ENCODE measurements at places on chromosomes 12 and 14.
A peak's percentile ranks its signal among the peaks of the same experiment; 100 is the strongest.

DNA sequence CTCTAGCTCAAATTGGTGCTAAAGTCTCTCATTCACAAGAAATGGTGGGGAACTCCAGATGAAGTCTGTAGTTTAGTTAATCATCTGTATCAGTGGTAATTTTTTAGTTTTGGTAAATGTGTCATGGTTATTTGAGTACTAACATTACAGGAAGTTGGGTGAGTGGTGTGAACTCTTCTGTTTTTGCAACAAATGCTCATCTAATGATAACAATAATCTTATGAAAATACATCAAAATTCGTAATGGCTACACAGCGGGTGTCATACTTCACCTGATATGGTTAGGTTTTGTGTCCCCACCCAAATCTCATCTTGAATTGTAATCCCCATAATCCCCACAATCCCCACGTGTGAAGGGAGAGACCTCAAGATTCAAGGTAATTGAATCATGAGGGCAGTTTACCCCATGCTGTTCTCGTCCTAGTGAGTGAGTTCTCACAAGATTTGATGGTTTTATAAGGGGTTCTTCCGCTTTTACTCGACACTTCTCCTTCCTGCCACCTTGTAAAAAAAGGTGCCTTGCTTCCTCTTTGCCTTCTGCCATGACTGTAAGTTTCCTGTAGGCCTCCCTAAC is 209.3 kb upstream of the FOXN3 start:
- peaks cover 27% of the 10 kb centered on the region for H3K36me3 ChIP-seq
- peak overlapping the region; percentile 74 for H3K27ac ChIP-seq

GRCh38 chr14:100857233-100857922 is 31.5 kb downstream of the MEG3 start:
- no peaks in the 10 kb centered on the region for H3K27me3 ChIP-seq
- H3K4me3 ChIP-seq = no peak overlapping the region
- H3K27ac ChIP-seq = no peak overlapping the region
- no peak for DNase-seq
- no peaks in the 10 kb centered on the region for H3K36me3 ChIP-seq

- H3K27ac ChIP-seq = no peak overlapping the region
- peaks cover 49% of the 10 kb centered on the region for H3K4me1 ChIP-seq
- peaks cover 3% of the 10 kb centered on the region for H3K36me3 ChIP-seq
- no peak overlapping the region for H3K4me3 ChIP-seq
- DNase-seq = no peak
These were observed 5.3 kb upstream of the FOXN3 start for GRCh38 chr14:89422181-89422951.

GRCh38 chr12:1634590-1635191 is 5.7 kb downstream of the WNT5B start:
- H3K4me3 ChIP-seq = no peak overlapping the region
- H3K36me3 ChIP-seq = no peaks in the 10 kb centered on the region
- DNase-seq = peak; percentile 68
- peaks cover 9% of the 10 kb centered on the region for H3K4me1 ChIP-seq
- H3K27me3 ChIP-seq = peaks cover 61% of the 10 kb centered on the region
- no peak overlapping the region for H3K27ac ChIP-seq

GRCh38 chr12:108582509-108582908 is 15.4 kb downstream of the TMEM119 start:
- peaks cover 5% of the 10 kb centered on the region for H3K27me3 ChIP-seq
- H3K4me3 ChIP-seq = no peak overlapping the region
- no peaks in the 10 kb centered on the region for H3K36me3 ChIP-seq
- no peak overlapping the region for H3K27ac ChIP-seq

DNA sequence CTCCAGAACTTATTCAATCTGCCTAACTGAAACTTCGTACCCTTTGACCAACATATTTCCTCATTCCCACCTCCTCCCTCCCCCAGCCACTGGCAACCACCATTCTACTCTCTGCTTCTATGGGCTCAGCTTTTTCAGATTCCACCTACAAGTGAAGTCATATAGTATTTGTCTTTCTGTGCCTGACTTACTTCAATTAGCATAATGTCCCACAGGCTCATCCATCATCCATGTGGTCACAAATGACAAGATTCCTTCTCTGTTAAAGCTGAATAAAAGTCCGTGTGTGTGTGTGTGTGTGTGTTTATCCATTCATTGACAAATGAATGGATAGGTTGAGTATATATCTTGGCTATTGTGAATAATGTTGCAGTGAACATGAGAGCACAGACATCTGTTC is 1.3 kb upstream of the C14orf39 start:
- H3K4me1 ChIP-seq = no peaks in the 10 kb centered on the region
- H3K4me3 ChIP-seq = no peak overlapping the region
- H3K27me3 ChIP-seq = peaks cover 19% of the 10 kb centered on the region
- no peaks in the 10 kb centered on the region for H3K36me3 ChIP-seq
- no peak for DNase-seq

DNA sequence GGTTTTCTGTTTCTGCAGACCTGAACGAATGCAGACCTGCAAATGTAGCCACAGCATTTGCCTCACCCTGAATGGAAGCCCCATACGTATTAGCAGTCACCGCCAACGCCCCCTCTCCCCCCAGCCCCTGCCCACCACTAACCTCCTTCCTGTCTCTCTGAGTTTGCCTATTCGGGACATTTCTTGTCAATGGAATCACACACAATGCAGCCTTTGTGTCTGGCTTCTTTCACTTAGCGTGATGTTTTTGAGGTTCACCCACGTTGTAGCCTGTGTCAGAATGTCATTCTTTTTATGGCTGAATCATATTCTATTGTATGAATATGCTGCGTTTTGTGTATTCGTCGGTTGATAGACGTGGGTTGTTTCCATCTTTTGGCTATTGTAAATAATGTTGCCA is 178.6 kb downstream of the AACS start:
- no peaks in the 10 kb centered on the region for H3K4me1 ChIP-seq
- no peak overlapping the region for H3K4me3 ChIP-seq
- no peak overlapping the region for H3K27ac ChIP-seq
- peaks cover 5% of the 10 kb centered on the region for H3K27me3 ChIP-seq

DNA sequence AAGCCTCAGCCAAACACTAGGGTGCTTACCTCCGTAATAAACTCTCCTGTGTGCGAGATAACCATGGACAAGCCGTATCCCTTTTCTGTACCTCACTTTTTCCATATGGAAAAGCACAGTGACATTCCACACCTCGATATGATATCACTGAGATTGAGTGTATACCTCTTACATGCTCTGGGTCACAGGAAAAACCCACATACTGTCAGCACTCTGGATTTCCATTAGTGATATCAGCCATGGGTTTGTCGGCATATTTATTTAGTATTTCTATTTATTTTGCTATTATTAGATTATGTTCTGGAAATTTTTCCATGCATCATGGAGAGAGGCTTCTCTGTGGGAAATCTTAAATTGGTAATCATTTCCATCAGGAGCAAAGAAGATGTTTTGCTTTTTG is 28.0 kb upstream of the DAAM1 start:
- no peaks in the 10 kb centered on the region for H3K36me3 ChIP-seq
- H3K4me1 ChIP-seq = peaks cover 1% of the 10 kb centered on the region
- DNase-seq = no peak
- H3K27me3 ChIP-seq = peaks cover 16% of the 10 kb centered on the region
- no peak overlapping the region for H3K27ac ChIP-seq

- H3K4me3 ChIP-seq = no peak overlapping the region
- H3K36me3 ChIP-seq = peaks cover 41% of the 10 kb centered on the region
- no peak for DNase-seq
- no peaks in the 10 kb centered on the region for H3K4me1 ChIP-seq
- no peak overlapping the region for H3K27ac ChIP-seq
These were observed 81.4 kb downstream of the TESC start for GRCh38 chr12:117017807-117018206.

DNA sequence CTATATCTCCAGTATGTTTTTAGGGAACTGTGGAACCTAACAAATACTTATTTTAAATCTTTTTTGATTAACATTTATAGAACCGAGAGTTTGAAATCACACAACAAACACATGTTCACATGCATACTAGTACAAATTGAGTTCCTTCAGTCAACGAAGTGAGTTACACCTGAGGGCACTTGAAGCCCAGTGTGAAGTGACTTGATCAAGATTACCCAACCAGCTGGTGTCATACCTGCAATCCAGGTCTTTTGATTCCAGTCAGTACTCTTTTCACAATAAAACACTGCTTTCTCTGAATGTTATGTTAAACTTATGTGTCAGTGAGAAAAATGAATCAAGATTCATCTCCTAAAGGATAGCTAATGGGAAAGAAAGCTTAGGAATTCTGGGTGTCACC is 35.2 kb downstream of the VRK1 start:
- H3K4me3 ChIP-seq = no peak overlapping the region
- DNase-seq = no peak
- H3K36me3 ChIP-seq = peaks cover 64% of the 10 kb centered on the region
- no peaks in the 10 kb centered on the region for H3K27me3 ChIP-seq

DNA sequence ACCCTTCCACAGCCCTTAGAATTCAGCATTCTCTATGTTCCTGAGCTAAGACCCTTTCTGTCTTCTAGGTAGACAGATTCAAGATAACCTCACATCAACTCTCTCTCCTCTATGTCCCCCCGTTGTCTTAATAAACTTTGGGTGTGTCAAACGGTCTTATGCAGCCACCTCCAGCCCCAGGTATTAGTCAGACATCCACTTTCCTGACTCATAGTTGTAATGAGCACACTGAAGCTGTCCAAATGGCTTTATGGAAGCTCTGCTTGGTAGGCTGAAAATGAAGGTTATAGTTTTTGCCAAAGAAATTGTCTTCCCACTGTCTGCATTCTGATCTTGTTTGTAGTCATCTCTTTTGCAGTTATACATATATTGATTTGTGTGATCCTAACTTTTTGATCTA is 482.0 kb downstream of the RMST start:
- H3K27me3 ChIP-seq = no peaks in the 10 kb centered on the region
- H3K4me3 ChIP-seq = no peak overlapping the region
- no peak overlapping the region for H3K27ac ChIP-seq
- H3K36me3 ChIP-seq = no peaks in the 10 kb centered on the region

DNA sequence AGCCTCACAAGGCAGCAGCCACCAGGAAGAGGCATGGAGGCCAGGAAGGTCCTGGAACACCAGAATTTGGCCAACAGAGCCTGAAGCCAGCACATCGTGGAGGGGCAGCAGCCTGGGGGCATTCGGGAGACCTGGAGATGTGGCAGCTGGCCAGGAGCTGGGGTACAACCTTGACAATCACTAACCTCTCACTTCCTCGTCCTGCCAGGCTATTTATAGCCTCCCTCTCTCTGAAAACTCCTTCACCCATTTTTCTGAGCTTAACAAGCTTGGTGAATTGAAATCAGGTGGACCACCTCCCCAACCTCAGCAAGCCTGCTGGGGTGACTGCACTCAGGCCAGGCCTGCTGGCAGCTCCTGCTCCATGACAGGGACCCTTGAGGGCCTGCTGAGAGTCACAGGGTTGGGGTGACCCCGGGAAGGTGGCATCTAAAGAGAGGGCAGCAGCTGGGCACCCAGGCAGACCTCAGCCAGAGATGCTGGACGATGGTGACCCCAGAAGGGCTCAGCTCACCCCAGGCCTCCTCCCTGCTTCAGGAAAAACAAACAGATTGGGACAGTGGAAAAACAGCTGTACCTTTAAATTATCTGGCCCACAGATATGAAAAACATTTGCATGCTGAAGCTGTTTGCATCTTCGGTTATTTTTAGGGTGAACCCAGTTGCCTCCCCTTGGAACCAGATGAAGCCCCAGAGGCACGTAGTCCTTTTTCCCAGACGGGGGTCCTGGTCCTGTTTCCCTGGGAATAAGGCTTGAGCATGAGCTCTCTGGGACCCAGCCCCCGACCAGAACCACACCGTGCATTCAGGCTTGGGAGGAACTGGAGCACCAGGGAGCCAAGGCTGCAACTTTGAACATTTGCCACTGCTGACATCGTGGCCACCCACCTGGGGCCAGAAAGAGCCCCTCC is 67.0 kb downstream of the PITPNM2 start:
- no peak overlapping the region for H3K27ac ChIP-seq
- no peaks in the 10 kb centered on the region for H3K36me3 ChIP-seq
- no peak overlapping the region for H3K4me3 ChIP-seq
- H3K27me3 ChIP-seq = no peaks in the 10 kb centered on the region
- no peak for DNase-seq
- H3K4me1 ChIP-seq = no peaks in the 10 kb centered on the region

DNA sequence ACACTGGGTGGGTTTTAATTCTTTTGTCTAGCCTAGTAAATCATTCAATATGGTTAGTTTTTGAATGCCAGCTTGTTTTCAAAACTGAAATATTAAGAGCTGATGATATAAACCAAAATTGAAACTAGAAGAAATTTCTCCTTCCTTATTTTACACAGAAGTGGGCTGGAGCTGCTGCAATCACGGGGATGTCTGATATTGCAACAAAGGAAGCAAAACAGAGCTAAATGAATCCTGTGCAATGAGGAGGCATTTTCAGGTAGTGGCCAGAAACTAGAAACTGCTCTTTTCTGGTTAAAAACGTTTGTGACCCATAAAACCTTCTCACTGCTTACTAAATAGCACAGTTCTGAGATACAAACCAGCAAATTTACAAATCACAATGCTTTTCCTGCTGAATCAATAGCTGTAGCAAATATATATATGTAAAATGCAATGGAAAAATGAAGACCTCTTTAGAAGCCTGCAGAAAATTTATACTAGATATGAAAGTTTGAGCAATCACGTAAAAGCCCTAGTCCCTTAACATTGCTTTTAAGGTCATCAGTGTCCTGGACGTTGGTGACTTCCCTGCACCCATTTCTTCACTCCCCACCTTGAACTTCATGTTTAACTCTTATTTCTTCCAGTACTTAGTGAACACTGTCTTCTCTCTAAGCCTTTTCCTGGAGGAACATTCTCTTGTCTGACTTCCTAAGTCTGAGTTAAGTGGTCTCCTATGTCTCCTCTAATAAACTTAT is 15.9 kb upstream of the LRRK2 start:
- no peak for DNase-seq
- no peak overlapping the region for H3K4me3 ChIP-seq
- no peaks in the 10 kb centered on the region for H3K27me3 ChIP-seq
- no peaks in the 10 kb centered on the region for H3K36me3 ChIP-seq

DNA sequence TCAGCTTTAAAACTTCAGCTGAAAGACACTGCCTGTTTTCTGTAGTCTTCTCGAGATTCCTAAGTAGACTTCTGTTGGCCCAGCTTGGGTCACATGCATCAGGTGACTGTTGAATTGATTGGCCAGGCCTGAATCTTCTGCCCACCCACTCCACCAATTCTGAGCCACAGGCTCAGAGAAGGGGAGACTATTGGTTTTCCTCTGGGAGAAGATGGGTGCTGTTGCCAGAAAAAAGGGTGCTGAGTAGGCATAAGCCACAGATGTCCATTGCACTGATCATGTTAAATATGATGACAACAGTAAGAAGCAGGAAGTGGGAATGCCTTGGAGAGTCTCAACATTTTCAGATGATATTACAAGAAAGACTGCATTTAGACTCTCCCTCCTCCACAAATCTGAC is 6.8 kb upstream of the SPTLC2 start:
- H3K27ac ChIP-seq = no peak overlapping the region
- peaks cover under 1% of the 10 kb centered on the region for H3K4me1 ChIP-seq
- DNase-seq = no peak
- no peak overlapping the region for H3K4me3 ChIP-seq

Measured in activated CD4-positive, alpha-beta memory T cell treated with anti-CD3 and anti-CD28 coated beads, Interleukin-2, amount 10 ng/mL, durations not matched to agents 7 days and 5 days (primary cell).